Mesothelial cell of epicardium (in vitro differentiated cells): ENCODE measurements at places on chromosomes 12 and 14.

- H3K27me3 ChIP-seq, result peaks cover 2% of the 10 kb centered on the region
- peak overlapping the region; percentile 89 for H3K4me3 ChIP-seq
- peaks cover 1% of the 10 kb centered on the region for H3K36me3 ChIP-seq
- peaks cover 44% of the 10 kb centered on the region for H3K4me1 ChIP-seq
- DNase-seq, result peak; percentile 25
- peak overlapping the region; percentile 75 for H3K27ac ChIP-seq
Measured at GRCh38 chr14:57390806-57391516, 575 bp downstream of the NAA30 start.

DNA sequence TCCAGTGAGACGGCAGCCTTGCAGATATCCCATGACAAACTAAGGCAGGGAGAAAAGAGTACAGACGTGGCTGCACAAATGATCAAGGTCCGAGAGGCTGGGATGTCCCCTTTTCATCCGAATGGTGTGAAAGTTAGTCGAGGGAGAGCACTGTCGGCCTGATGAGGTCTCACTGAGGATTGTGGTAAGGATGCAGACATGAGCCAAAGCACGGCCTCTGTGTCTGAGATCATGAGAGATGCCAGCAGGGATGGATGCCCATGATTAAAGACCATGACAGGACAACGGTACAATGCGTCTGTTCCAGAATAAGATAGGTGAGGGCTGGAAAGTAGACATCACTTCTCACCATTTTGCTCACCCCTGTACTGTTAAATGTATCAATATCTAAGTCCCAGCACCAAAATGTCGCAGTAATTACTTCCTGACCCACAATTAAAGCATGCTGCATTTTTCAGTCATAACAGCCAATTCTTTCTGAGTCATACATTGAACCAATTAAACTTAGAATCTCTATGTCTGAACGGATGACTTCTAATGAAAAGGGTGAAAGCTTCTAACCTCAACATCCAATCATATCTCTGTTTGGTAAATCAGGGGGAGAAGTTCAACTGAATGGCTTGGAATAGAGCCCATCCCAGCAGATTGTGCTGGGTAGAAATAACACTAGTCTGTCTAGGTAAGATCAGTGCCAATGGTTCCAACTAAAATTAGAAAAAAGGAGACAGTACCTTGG is 249.6 kb upstream of the SOX5 start:
- no peak overlapping the region for H3K4me3 ChIP-seq
- DNase-seq, result no peak
- no peaks in the 10 kb centered on the region for H3K27me3 ChIP-seq
- H3K4me1 ChIP-seq, result peaks cover 10% of the 10 kb centered on the region
- H3K27ac ChIP-seq, result no peak overlapping the region
- peaks cover 2% of the 10 kb centered on the region for H3K36me3 ChIP-seq

DNA sequence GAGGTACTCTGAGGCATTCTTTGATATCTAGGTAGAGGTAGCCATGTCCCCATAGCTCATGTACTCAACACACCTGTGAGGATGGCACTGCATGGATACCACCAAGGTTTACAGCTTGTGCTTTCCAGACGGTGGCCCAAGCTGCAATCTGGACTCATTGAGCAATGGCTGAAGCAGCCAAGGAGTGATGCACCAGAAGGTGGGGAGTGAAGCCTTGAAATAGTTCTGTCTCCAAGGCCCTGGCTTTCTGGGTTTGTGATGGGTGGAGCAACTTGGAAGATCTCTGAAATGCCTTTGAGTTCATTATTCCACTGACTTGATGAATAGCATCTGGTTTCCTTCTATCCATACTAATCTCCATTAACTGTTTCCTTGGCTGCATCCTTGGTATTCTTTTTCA is 290.0 kb upstream of the NOVA1 start:
- no peaks in the 10 kb centered on the region for H3K4me1 ChIP-seq
- no peak overlapping the region for H3K4me3 ChIP-seq
- no peak for DNase-seq
- H3K27ac ChIP-seq, result no peak overlapping the region
- H3K36me3 ChIP-seq, result no peaks in the 10 kb centered on the region
- H3K27me3 ChIP-seq, result no peaks in the 10 kb centered on the region

- H3K27me3 ChIP-seq, result no peaks in the 10 kb centered on the region
- H3K4me1 ChIP-seq, result peaks cover 11% of the 10 kb centered on the region
- peaks cover 28% of the 10 kb centered on the region for H3K36me3 ChIP-seq
- no peak overlapping the region for H3K4me3 ChIP-seq
- DNase-seq, result no peak
Measured at GRCh38 chr14:75471059-75471458, 43.2 kb downstream of the JDP2 start.

GRCh38 chr14:67911562-67911961 is 92.0 kb downstream of the RAD51B start:
- no peaks in the 10 kb centered on the region for H3K36me3 ChIP-seq
- H3K4me1 ChIP-seq, result peaks cover 28% of the 10 kb centered on the region
- no peak overlapping the region for H3K27ac ChIP-seq
- H3K4me3 ChIP-seq, result no peak overlapping the region
- no peaks in the 10 kb centered on the region for H3K27me3 ChIP-seq

DNA sequence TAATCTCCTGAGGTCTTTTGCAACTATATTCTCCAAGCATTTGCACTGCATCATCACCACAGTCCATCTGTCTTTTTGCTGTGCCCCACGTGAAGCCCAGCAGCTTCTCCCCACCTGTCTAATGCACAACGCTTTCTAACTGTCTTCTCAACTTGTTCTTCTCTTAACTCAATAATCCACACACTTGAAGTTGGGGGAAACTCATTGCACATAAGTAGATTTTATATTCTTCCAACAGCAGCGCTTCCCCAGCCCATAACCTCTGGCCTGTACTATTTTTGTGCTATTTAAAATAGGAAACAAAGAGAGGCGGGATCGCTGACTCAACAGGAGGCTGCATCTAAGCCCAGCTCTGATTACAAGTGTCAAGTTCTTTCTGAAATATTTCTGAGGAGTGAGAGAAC is 226.7 kb downstream of the GXYLT1 start:
- H3K4me3 ChIP-seq, result no peak overlapping the region
- H3K27me3 ChIP-seq, result no peaks in the 10 kb centered on the region
- no peak overlapping the region for H3K27ac ChIP-seq
- peaks cover 43% of the 10 kb centered on the region for H3K4me1 ChIP-seq
- H3K36me3 ChIP-seq, result no peaks in the 10 kb centered on the region

DNA sequence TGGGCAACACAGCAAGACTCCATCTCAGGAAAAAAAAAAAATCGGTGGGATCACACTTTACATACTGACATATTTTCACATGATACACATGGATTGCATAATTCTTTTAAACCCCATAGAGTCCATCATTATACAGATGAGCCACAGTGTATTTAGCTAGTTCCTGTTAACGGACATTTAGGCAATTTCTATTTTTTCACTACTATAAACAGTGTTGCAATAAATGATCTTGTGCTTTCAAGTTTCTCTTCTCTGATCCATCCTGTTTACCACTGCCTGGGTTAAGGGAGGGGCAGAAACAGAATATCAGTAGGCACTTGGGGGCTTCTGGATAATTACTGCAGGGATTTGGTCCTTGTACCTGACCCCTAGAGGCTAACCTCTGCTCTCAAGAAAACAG is 43.4 kb upstream of the SPTLC2 start:
- no peak overlapping the region for H3K27ac ChIP-seq
- DNase-seq, result no peak
- H3K27me3 ChIP-seq, result no peaks in the 10 kb centered on the region

- peak overlapping the region; percentile 18 for H3K4me3 ChIP-seq
- no peaks in the 10 kb centered on the region for H3K27me3 ChIP-seq
- DNase-seq, result no peak
- peaks cover 35% of the 10 kb centered on the region for H3K4me1 ChIP-seq
- peaks cover 2% of the 10 kb centered on the region for H3K36me3 ChIP-seq
Measured at GRCh38 chr12:85309125-85309566, 29.1 kb downstream of the ALX1 start.

- H3K27me3 ChIP-seq, result peaks cover 95% of the 10 kb centered on the region
- H3K36me3 ChIP-seq, result no peaks in the 10 kb centered on the region
- no peak overlapping the region for H3K4me3 ChIP-seq
- no peak overlapping the region for H3K27ac ChIP-seq
Measured at GRCh38 chr12:48973531-48973930, 2.0 kb upstream of the WNT10B start.

DNA sequence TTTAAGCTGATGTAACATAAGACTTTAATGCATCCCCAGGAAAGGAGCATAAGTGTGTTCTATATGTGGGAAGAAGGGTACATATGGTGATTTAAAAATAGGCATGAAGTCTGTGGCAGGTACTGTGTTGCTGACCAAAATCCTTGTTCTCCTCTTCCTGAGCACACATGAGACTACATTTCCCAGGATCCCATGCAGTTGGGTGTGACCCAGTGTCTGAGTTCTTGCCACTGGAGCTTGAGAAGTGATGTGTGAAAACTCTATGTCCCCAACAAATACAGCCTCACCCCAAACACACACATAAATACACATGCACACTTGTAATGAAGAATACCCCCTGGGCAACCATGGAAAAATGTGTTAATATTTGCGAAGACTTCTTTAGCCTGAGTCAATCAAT is 8.5 kb upstream of the SMIM10L1 start:
- no peak overlapping the region for H3K4me3 ChIP-seq
- H3K27ac ChIP-seq, result no peak overlapping the region
- peaks cover 24% of the 10 kb centered on the region for H3K36me3 ChIP-seq
- DNase-seq, result no peak

DNA sequence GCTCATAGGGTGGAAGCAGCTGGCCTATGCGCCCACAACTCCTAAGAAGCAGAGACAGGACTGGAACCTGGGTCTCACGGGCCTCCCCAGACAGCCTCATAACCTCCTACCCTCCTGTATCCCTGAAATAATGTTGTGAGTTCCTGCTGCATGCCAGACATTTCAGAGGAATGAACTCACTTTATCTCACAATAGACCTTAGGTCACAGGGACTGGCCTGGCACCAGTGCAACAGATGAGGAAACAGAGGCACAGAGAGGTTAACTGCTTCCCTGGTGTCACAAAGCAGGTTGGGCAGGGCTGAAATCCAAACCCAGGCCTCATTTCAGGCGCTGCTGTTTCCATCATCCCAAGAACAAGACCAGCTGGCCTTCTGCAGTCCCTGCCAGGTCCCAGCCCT is 5.3 kb downstream of the PHETA1 start:
- H3K4me1 ChIP-seq, result peaks cover 13% of the 10 kb centered on the region
- no peaks in the 10 kb centered on the region for H3K27me3 ChIP-seq
- no peak overlapping the region for H3K27ac ChIP-seq
- no peak overlapping the region for H3K4me3 ChIP-seq

- H3K27ac ChIP-seq, result no peak overlapping the region
- peaks cover 45% of the 10 kb centered on the region for H3K4me1 ChIP-seq
- H3K36me3 ChIP-seq, result no peaks in the 10 kb centered on the region
- no peak overlapping the region for H3K4me3 ChIP-seq
- H3K27me3 ChIP-seq, result no peaks in the 10 kb centered on the region
Measured at GRCh38 chr14:68727315-68728047, 65.4 kb downstream of the ZFP36L1 start.

DNA sequence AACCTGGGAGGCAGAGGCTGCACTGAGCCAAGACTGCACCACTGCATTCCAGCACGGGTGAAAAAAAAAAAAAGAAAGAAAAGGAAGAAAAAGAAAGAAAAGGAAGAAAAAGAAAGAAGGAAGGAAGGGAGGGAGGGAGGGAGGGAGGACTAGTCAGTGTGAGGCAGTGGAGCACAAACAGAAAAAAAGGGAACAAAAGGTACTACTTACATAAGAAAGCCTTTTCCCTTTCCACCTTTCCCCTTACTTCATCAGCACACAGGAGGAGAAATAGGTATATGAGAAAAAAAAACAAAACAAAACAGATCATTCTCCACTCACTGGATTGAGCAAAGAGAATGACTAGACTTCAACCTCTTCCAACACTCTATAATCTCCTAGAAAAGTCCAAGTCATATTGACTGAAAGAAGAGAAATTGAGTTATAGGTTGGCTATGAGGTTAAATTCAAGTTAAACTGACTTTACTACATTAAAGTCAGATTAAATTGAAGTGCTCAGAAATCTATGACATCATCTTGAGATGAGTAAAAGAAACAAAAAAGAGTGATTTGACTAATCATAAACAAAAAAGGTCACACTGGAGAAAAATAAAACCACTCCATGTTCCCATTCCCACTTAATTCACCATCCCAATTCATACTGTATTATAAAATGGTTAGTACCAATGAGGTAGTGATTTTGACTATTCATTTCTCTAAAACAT is 43.6 kb downstream of the NOVA1 start:
- no peaks in the 10 kb centered on the region for H3K36me3 ChIP-seq
- DNase-seq, result no peak
- no peak overlapping the region for H3K27ac ChIP-seq
- no peak overlapping the region for H3K4me3 ChIP-seq

GRCh38 chr14:42224053-42224888 is 617.6 kb downstream of the LRFN5 start:
- H3K27ac ChIP-seq, result no peak overlapping the region
- no peaks in the 10 kb centered on the region for H3K36me3 ChIP-seq
- DNase-seq, result peak; percentile 57
- peaks cover 22% of the 10 kb centered on the region for H3K4me1 ChIP-seq

- H3K4me1 ChIP-seq, result no peaks in the 10 kb centered on the region
- H3K27ac ChIP-seq, result no peak overlapping the region
- no peaks in the 10 kb centered on the region for H3K27me3 ChIP-seq
- no peak overlapping the region for H3K4me3 ChIP-seq
- peaks cover 15% of the 10 kb centered on the region for H3K36me3 ChIP-seq
- DNase-seq, result no peak
Measured at GRCh38 chr12:113955109-113955970, 10.8 kb downstream of the RBM19 start.
